ENCODE measurements at places on chromosomes 2 and 18.
A peak's percentile ranks its signal among the peaks of the same experiment; 100 is the strongest.

DNA sequence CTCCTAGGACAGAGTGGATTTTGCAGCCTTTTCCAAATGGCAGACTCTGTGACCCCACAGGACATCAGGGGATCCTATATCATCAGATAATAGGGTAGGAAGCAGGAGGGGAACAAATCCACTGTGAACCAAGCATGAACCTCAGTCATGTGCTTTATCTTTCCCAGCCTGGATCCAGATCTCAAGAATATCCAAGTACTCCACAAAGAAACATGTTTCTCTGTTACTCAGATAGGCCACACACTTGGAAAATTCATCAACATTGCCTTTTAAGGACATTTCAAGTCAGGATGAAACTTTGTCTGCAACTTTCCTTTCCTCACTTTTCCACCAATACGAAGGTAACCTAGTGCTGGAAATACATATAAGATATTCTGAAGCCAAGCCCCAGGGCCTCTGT, 85.8 kb downstream of the RDH14 start:
- DNase-seq = no peak

GRCh38 chr18:51716277-51716676, 518.8 kb upstream of the MEX3C start:
- no peak for DNase-seq

DNA sequence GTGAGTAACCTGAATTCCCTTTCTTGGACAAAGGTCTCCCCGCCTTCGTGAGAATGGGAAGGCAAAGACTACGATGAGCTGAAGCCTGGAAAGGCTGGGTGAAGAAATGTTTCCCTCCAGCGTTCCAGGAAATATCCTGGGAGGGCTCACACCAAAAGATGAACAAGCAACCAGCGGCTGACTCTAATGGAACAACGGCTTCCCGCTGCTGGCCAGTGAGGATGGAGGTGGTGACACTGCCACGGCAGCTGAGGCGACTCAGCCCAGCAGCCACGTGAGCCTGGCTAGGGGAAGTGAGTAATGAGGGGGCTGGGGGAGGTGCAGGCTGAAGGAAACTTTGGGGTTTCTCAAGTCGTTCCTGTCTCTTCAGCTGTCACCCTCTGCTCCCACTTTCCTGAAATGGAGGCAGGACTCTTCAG, 105.0 kb upstream of the SMAD7 start:
- DNase-seq = no peak

DNA sequence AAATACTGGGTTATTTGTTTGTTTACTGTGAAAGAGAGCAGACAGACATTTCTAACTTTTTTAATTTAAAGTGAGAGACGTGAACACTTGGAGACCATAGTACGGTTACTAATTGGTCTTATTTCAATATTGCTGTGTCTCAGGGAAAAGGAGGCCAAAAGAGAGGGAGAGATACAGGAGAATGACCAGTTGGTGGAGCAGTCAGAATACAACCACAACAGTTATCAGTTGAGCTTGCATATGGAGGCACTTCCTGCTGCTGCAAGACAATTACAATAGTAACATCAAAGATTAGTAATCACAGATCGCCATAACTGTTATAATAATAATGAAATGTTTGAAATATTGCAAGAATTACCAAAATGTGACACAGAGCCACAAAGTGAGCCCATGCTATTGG, 58.2 kb downstream of the TWSG1 start:
- DNase-seq = no peak

DNA sequence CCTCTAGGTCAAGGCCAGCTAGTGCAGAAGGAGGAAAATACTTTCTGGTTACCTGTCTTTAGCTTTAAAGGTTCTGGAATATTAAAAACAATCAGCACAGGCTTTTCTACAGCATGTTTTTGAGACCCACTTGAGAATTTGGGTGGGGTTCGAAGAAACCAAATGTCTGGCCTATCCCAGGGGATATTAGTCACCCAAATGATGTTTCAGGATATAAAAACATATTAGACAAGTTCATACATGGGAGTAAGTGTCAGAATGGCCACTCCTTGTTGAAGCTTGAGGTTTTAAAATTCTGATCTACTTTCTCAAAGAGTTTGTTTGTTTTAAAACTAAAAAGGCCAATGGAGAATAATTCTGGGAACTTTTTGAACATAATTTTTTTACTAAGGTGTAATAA, 158.6 kb upstream of the DLX2 start:
- DNase-seq = no peak

GRCh38 chr2:45856391-45857274, 205.2 kb downstream of the PRKCE start:
- DNase-seq = no peak

DNA sequence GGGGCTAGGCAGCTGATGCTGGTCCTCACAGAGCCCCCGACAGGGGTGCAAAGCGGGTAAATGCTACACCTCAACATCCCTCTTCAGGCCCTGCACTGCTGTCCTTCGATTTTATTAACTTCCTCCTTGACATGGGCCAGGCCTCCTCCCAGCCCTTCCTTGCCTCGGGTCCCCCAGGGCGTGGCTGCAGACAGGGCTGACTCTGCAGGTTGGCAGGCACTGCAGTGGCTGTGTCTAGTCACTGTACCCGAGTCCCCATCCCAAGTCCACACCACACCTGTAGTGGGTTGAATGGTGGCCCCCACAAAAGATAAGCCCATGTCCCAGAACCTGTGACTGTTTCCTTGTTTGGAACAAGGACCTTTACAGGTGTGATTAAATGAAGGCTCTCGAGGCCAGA, 140.2 kb downstream of the TWIST2 start:
- no peak for DNase-seq

- DNase-seq = peak; percentile 71
Observed at GRCh38 chr2:198314559-198315153, 510.3 kb downstream of the PLCL1 start.

- no peak for DNase-seq
Observed at GRCh38 chr2:74602586-74603281, 45.4 kb downstream of the M1AP start.

- DNase-seq = no peak
Observed at GRCh38 chr18:21315741-21316197, 73.7 kb downstream of the GREB1L start.

DNA sequence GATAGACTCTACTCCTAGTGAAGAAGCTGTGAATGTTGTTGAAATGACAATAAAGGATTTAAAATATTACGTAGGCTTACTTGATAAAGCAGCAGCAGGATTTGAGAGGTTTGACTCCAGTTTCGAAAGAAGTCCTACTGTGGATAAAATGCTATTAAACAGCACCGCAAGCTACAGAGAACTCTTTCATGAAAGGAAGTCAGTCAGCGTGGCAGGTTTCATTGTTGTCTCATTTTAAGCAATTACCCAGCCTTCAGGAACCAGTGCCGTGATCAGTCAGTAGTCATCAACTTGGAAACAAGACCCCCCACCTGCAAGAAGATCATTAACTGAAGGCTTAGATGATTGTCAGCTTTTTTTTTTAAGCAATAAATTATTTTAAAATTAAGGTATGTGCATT, 14.0 kb downstream of the USP14 start:
- DNase-seq = no peak

- no peak for DNase-seq
Observed at GRCh38 chr18:77017355-77017754, 115.2 kb downstream of the MBP start.
